IPS DF 19.7 (cell line): ENCODE measurements at places on chromosomes 6 and 20.

DNA sequence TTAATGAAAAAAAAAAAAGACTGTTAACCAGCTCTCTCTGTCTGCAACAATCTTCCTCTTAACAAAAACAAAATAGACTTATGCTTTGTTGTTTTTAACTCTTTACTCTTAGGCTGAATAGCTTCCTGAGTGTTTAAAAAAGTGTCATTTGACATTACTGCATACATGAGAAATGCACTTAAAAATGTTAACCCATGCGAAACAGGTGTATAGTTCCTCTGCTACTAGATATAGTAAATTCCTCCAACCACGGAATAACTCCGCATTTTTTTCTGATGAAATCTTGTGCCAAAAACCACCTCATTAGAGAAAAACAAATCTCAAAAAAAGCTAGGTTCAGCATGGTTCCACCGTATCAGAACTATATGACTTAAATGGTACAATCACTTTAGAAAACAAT lies 426.0 kb downstream of the ADGRB3 start:
- no peak for DNase-seq

DNA sequence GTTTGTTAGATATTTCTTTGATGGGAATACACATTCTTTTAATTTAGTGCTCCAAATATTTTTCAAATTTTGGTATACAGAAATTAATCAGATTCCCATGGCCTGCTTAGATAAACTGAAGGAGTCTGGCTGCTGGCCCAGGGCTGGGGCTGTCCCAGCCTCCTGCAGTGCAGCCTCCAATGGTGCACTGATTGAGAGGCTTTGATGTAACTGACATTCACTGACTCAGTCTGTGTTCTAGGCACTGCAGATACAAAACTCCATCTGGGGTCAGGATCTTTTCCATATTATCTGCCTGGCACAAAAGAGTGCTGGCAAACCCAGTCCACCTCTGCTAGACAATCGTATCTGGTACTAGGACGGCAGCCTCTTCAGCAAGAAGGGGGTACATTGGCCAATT lies 64.8 kb downstream of the GRIK2 start:
- DNase-seq = no peak

GRCh38 chr6:126337323-126337722 lies 2.6 kb upstream of the CENPW start:
- DNase-seq = no peak

GRCh38 chr20:4711511-4711910 lies 10.2 kb upstream of the PRND start:
- no peak for DNase-seq

GRCh38 chr6:154041001-154041400 lies 2.0 kb downstream of the OPRM1 start:
- DNase-seq = no peak
